Activated CD4-positive, alpha-beta T cell treated with anti-CD3 and anti-CD28 coated beads for 4 hours (primary cell): ENCODE measurements at places on chromosomes 5 and 9.

GRCh38 chr9:126436545-126437267 lies 110.1 kb downstream of the MVB12B start:
- no peak for DNase-seq

DNA sequence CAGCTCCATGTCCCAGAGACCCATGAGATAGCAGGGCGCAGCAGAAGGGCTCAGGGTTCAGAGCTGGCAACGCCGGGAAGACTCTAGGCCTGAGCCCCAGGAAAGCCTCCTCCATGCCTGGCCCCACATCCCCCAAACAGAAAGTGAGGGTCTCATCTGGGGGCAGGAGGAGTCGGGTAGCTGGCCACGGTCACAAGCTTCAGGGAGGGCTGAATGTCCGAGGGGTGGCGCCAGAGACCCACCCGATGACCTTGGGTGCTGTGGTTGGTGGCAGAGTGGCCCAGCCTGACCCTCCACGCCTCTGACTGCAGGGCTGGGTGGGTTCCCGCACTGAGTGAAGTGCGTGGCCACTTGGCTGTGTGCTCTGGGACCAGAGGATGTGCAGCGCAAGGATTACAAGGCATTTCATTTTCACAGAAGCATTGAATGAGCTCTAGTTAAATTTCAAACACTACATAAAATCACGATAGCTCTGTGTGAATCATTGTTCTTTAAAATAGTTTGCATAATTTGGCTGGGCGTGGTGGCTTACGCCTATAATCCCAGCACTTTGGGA lies 3.0 kb downstream of the C8G start:
- DNase-seq, result no peak

- no peak for DNase-seq
Observed at GRCh38 chr5:75667586-75667985, 49.7 kb downstream of the POC5 start.

GRCh38 chr5:67267512-67268216 lies 71.1 kb upstream of the CD180 start:
- DNase-seq, result no peak

- DNase-seq, result no peak
Observed at GRCh38 chr9:115615821-115616665, 498.1 kb upstream of the TNC start.

DNA sequence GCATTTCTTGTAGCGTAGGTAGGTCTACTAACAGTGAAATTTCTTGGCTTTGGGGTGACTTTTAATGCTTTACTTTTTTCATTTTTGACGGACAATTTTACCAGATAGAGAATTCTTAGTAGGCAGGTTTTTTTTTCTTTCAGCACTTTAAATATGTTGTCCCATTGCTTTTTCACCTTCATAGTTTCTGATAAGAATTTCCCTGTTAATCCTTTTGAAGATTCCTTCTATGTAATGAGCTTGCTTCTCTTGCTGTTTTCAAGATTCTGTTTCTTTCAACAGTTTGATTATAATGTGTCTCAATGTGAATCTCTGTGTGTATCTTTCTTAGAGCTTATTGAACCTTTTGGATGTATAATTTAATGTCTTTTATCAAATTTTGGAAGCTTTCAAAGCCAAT lies 35.5 kb downstream of the PBX3 start:
- DNase-seq, result no peak

DNA sequence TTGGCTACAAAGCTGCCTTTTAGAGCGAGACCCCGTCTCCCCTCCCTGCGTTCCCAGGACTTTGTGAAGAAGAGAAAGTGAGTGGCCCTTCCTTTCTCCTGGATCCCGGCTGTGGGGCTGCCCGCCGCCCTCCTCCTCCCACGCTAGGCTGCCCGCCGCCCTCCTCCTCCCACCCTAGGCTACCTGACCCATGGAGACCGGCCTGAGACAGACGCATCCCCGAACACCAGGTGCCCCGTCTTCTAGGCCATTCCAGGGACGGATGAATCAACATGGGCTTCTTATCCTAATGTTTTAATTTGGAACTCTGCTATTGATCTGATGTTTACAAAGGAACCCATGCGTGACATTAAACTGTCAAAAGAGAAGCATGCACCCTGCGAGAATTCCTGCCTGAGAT lies 117.3 kb upstream of the LPCAT1 start:
- no peak for DNase-seq

- no peak for DNase-seq
Observed at GRCh38 chr5:60185231-60186099, 291.9 kb upstream of the PDE4D start.

DNA sequence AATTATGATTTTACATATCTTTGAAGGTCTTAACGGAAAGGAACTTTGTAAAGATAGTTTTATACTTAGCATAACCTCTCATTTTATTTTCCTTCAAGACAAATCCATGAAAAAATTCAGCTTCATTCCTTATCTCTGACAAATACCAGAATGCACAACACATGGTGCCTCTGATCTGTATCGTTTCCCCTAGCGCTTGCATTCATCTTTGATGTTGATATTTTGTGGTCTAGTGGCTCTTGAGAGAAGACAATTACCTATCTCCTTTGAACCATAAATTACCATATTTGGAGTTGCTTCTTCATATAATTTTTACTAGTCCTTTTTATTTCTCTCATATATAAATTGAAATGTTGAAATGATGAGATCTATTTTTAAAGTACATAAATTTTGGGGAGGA lies 551.3 kb downstream of the PDE4D start:
- DNase-seq, result no peak

DNA sequence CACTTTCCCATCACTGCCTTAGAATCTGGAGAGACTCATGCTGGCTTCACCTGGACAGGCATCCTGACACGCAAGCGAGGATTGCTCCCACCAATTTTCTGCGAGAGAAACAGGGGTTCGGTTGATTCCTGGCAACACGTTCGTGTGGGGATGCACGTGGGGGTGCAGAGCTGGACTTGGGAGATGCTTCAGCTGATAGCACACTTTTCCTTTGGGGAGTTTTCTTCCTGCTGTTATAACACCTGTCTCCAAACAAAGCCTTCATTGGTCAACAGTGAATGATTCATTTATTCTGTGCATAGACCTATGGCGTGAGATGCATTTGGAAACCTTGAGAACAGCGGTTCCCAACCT lies 50.0 kb downstream of the ROPN1L start:
- no peak for DNase-seq

DNA sequence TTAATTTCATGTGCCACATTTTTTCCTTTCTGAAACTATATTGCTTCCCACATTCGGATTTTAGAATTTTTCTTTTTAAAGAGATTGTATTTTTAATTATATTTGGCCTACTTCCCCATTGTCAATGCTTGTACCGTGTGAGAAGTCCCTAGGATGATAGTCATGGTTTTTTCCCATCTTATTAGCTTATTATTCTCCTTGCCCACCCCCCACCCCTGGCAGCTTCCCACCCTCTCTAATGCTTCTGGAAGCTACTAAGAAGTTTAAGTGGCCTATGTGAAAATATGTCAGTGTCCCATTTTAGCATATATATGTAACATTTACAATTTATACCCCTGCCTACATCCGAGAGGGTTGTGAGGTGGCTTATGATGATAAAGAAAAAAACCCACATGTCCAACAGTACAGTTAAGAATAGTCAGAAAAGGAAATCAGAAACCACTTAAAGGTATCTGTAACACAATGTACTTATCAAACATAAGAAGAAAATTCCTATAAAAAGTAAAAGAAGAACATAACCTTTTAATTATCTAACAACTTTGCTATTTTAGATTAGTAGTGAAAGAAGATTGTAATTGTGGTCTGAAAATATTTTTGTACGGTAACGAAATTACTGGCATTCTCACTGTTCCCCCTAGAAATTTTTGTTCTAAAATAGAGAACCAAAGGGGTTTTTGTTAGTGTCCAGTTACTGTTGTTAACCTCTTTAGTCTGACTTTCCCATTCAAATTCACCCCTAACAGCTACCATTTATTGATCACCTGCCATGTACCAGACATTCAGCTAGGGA lies 62.1 kb downstream of the SLC44A1 start:
- no peak for DNase-seq
